Testis (tissue), 5 donors: ENCODE measurements at places on chromosomes 2 and 18.

GRCh38 chr2:136126021-136126420 is 8.1 kb upstream of the CXCR4 start:
- DNase-seq: no peak

DNA sequence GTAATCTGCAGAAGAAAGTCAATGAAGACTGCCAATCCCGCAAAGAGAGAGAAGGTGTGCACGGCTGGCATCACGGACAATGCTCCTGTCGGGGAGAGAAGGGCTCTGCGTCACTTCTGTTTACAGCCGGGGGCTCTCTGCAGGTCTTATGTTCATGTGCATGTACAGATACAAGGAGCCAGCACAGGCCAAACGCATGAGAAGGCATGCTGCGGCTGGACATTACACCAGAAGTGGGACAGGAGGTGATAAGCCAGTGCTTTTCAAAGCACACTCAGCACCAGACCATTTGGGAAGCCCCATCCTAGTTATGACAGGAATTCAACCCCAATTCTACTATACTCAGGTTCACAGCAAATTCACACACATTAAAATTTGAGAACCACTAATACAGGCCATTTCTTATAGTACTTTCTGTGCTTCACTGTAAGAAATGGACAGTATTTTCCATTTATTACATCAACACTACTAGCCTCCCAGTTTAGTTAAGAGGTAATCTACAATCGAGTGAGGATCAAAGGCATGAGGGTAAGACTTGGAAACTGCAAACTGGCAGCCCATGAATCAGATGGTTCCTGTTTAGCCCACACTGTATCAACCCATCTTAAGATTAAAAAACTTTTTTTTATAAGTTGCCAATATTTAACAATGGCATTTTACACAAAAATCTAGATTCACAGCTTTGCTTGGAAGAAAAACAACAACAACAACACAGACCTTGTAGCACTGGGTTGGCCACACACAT is 38.2 kb downstream of the RMC1 start:
- peak; percentile 24 for DNase-seq

DNA sequence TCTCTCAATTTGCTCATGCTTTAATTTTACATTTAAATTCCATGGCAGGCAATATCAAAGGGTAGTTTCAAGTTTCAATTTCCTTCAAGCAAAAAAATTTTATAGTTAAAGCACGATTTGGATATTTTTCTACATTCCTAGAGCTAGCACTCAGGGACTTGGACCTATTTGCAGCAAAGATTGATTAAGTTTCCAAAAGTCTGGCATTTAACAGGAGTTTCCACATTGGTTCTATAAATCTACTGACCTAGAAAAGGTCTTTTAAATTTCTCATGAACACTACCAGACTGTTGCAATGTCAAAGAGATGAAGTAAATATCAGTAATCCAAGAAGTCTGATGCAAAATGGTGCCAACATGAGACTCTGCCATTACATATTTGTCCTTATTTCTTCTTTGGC is 253.7 kb upstream of the LINC00305 start:
- no peak for DNase-seq

DNA sequence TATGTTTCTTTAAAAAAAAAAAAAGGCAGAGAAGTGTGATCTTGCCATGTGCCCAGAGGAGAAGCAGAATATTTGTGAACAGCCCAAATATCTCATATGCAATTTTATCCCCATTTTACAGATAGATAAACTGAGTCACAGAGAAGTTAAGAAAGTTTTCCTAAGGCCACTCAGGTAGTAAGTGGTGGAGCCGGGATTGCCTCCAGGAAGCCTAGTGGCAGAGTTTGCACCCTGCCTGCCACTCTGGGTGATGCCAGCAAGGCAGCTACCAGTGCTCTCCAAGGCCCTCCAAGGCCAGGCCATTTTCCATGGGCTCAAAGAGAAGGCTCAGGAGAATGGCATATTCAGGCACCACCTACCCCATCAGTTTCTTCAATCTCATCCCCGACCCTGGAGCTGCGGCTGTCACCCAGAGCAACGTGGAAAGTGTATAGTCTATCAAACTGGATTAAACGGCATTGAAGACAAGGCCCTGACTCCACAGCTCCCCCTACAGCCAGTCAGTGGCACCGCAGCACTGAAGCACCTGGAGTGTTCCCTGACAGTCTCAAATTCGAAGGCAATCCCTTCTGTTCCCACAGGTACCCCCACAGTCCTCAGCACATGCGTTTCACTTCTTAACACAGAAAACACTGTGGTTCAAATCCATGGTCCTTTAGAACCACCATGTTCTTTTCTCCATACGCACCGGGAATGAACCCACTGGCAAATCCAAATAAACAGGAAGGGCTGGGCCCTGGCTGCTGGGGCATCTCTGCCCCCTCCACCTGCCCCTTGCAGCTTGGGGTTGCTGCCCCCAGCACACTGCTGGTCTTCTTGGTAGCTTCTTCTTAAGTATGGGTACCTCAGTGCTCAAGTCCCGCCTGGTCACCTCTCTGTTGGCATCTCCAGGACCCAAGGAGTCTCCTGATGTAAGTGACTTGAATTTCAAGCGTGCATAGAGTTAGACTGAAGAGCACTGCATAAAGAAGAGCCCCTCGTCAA is 175.3 kb downstream of the INHBB start:
- DNase-seq: peak; percentile 65

DNA sequence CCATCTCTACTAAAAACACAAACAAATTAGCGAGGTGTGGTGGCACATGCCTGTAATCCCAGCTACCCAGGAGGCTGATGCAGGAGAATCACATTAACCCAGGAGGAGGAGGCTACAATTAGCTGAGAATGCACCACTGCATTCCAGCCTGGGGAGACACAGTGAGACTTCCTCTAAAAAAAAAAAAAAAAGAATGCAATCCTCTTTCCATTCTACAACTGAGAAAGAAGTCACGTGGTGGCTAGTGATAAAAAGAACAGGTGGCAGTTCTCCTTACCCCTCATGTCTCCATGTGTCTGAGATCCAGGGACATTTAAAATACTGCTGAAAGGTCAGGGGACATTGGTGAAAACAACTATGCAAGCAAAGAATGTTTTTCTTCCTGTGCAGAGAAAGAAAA is 24.4 kb upstream of the GPR39 start:
- DNase-seq: no peak

DNA sequence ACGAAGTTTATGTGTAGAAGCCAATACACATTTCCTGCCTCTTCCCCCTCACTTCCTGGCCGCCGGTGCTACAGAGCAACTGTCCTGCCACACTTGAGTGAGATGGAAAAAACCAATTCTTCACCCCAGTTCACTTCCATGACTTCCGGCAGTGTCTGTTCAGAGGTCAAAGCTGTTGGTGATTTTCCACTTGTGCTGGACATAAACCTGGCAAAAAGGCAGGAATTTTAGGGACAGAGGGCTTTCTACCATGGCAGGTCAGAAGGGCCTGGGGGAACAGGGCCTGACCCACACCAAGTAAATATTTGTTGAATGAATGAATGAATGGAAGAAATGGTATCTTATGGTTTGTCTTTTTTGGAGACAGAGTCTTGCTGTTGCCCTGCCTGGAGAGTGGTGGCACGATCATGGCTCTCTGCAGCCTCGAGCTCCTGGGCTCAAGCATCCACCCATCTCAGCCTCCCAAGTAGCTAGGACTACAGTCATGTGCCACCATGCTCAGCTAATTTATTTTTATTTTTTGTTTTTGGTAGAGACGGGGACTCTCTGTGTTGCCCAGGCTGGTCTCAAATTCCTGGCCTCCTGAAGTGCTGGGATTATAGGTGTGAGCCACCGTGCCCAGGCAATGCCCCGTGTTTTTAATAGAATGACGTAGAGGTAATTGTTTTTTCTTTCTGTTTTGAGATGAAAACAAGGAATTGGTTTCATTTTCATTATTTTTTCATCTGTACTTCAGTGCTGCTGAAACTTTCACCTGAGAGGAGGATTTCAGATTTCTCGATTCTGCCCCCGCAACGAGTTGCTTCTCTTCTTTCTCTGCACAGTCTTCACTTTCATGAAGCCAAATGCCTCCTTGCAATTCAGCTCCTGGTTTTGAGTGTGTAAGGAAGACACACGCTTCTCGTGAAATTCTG is 48.0 kb upstream of the LPIN2 start:
- no peak for DNase-seq

DNA sequence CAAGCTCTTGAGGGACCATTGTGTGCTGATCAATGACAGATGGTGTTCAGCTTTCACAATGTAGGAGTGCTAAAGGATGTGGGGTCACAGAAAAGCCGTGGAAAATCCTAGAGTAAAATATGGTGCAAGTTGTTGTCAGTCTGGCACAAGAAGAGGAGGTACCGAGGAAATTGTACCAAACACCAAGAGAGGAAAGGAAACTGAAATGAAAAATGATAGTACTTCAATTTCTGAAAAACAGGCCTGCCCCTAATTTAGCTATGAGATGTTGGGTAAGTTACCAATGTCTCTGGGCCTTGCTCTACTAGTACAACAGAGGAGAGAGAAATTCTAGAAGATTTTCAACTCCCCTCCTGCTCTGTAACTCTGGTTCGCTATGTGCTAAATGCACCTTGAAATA is 78.8 kb upstream of the PELI1 start:
- no peak for DNase-seq
